ENCODE measurements at places on chromosomes 2 and 18.
A peak's percentile ranks its signal among the peaks of the same experiment; 100 is the strongest.

GRCh38 chr2:101596333-101596732, 101.2 kb upstream of the MAP4K4 start:
- DNase-seq = no peak

DNA sequence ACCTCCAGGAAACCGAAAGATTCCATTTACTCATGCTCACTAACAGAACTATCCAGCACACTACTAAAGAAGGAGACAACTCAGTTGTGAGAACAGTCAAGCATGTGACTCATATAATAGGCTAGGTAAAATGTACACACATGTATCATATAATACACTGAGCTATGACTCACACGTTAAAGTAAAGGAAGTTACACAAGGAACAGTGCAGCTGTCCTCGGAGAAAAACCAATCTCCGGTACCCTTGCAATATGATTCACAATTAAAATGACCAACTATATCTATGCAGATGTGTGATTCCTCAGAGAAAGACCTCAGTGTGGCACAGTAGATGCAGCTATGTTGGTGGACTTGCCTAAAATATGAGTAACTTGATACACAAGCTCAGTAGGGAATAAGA, 76.5 kb downstream of the STRN start:
- no peak for DNase-seq

DNA sequence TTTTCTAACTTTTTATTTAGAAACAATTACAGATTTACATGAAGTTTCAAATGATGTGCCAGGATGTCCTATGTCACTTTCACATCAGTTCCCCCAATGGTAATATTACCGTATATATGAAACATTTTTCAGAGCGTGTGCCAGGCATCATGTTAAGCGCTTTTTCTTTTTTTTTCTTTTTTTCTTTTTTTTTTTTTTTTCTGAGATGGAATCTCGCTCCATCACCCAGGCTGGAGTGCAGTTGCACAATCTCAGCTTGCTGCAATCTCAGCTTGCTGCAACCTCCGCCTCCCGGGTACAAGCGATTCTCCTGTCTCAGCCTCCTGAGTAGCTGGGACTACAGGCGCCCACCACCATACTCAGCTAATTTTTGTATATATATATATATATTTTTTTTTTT, 5.6 kb upstream of the PPP4R1 start:
- no peak for DNase-seq

DNA sequence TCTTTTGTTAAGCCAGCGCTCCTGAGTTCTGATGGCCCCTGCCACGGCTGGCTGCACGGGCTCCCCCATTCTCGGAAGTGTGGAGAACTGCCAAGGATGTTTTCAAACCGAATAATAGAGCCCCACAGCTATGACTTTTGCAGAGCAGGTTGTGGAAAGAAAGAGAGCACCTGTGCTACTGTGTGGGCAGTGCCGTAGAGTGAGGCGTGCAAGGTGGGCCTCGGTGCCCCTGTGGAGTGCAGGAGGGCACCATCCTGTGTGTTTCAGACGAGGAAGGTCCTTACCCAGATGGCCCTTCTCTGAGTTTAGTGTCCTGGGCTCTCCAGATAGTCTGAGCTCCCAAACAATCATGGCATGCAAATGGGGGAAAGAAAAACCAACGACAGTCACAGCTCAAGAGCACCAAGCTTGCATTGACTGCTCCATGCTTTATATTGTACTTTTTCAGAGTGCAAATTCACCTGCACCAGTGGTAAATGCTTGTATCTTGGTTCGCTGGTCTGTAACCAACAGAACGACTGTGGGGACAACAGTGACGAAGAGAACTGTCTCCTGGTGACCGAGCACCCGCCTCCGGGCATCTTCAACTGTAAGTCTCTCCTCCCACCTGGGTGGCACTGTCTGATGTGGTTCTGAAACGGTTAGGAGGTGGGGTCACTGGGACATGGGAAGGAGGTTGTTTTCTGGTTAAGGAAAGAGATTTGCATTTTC, 219.4 kb downstream of the LDLRAD4 start:
- DNase-seq = peak; percentile 31

GRCh38 chr2:191301971-191302370, 56.8 kb downstream of the MYO1B start:
- no peak for DNase-seq

DNA sequence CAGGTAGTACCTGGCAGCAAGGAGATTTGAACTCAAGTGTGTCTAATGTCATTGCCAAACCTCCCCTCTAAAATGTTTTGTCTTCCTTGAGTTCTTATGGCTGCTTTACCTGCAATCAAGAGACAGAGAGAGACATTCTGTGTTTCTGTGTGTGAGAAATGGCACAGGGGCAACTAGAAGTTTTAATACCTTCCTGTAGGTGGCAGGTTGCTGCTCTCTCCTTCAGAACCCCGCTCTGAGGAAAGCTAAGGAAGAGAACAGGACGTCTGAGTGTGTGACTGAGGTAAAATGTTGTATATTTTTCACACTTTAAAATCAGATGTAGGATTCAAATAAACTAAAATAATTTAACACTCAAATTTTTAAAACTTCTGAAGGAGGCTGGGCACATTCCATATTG, 19.2 kb downstream of the DTNA start:
- DNase-seq = no peak

GRCh38 chr18:3384664-3385563, 65.1 kb upstream of the TGIF1 start:
- no peak for DNase-seq

- DNase-seq = no peak
Observed at GRCh38 chr18:78675231-78675630, 304.4 kb upstream of the SALL3 start.
